ENCODE measurements at places on chromosomes 2 and 18.

DNA sequence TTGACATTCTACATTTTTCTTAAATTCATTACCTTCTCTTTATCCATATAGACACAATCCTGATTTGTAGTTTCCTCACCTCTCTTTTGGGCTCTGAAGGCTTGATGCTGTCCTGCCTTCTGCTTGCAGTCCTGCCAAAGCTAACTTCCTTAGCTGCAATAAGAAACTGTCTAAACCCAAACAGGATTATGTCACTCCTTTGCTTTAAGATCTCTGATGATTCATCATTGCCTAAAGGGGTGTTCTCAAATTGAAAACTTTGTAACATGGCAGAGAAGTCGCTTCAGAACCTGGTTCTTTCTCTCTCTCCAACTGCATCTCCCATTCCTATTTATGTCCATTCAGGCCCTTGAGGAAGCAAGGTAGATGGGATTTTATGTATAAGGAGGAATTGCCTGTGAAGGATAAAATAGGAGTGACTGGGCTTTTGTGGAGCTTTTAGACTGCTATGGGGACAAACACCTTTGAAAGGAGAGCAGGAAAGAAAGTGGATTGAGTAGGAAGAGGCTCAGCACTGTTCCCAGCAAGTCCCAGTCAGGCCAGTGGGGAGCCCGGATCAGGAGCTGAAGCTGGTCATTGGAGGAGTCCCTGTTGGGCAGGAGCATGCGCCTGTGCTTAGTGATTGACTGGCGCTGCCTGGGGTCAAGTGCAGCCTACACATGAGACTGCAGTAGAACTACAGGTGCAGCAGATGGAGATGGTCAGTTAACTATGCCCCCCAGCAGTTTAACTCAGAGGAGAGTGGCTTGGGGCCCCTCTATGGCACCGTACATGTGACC lies 390.6 kb downstream of the CTNNA2 start:
- no peak for DNase-seq

DNA sequence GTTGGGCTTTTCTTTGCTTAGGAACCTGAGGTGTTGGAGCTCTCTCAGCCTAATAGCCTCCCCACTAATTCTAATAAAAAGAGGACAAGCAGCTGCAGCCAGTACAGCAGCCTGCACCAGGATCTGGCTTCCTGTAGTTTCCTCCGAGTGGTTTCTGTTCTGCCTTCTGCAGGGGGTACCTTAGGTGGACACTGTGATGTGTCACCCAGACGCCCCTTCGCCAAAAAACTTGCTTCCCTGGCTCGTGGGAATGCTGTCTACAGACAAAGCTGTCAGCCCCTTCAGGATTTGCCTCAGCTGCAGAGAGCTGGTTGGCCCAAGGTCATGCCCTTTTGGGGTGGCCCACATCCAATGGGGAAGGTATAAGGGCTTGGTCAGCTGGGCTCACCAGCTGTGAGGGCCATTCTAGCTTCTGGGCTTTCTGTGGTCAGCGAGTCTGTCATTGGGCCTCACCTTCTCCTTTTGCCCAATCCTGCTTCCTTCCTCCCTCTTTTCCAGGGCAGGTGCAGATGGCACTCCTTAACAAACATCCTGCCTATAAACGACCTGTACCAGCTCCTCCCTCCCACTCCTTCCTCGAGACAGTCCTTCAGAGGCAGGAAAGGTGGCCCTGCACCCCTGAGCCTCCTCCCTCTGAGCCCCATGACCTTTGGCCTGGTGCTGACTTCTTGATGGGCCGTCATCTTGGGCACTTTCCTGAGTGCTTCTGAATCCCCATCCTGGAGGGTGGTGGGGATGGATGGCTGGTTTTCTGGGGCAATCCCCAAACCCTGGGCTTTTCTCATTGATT lies 44.0 kb upstream of the ROCK2 start:
- DNase-seq: no peak

- no peak for DNase-seq
Measured at GRCh38 chr2:109356324-109357035, 227.5 kb downstream of the SH3RF3 start.

- DNase-seq: no peak
Measured at GRCh38 chr2:55482186-55482884, 37.2 kb upstream of the CFAP36 start.

GRCh38 chr18:39667905-39668304 lies 2102.3 kb upstream of the CELF4 start:
- DNase-seq: no peak

GRCh38 chr2:26758790-26759321 lies 5.2 kb upstream of the SLC35F6 start:
- no peak for DNase-seq

- no peak for DNase-seq
Measured at GRCh38 chr2:38856165-38856564, 19.6 kb downstream of the DHX57 start.

GRCh38 chr2:16114836-16115235 lies 174.5 kb downstream of the MYCN start:
- DNase-seq: no peak

DNA sequence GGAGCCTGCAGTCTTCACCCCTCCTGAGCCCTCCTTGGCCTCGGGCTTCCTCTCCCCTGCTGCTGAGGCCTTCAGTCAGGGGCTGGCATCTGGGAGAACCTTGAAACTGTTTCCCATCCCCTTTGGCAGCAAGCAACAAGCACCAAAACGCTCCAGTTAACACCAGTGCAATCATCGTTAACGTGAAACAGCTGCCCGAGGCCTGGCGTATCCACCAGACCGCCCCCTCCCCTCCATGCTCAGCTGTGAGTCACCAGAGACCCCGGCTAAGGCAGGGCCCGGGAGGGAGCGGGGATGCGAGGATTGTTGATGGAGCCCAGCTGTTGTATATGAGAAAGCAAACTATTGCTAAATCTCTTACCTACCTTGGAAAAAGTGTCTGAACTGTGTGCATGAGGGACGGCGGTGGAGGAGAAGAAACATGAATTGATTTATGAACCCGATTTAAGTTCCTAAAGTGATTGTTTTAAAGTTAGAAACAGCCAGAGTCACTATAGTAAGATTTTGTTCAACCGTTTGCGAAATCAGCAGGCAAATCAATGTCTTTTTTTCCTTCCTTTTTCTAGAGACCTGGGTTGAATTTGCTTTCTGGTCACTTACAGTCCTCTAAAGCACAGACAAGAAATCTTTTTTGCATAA lies 5.2 kb downstream of the ZFP36L2 start:
- no peak for DNase-seq

- DNase-seq: no peak
Measured at GRCh38 chr2:109209412-109209811, 80.4 kb downstream of the SH3RF3 start.

GRCh38 chr2:219155054-219155644 lies 5.5 kb downstream of the NHEJ1 start:
- DNase-seq: no peak

DNA sequence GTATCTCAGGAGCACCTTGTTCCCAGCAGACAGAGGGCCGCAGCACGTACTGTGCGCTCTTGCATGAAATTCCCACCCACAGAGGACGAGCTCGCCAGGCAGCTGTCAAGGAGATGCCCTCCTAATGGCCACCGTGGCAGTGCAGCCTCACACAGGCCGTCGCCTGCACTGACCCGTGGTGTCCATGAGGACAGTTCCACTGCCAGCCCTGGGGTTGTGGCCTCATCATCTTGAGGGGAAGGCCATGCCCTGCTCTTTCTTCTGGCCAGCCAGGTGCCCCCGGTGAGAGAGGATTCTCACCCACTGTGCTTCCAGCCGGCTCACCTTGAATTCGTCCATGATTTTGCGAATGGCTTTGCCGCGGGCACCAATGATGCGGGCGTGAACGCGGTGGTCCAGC lies 42.0 kb downstream of the ANO7 start:
- DNase-seq: no peak
